ENCODE measurements at places on chromosomes 5 and 9.

DNA sequence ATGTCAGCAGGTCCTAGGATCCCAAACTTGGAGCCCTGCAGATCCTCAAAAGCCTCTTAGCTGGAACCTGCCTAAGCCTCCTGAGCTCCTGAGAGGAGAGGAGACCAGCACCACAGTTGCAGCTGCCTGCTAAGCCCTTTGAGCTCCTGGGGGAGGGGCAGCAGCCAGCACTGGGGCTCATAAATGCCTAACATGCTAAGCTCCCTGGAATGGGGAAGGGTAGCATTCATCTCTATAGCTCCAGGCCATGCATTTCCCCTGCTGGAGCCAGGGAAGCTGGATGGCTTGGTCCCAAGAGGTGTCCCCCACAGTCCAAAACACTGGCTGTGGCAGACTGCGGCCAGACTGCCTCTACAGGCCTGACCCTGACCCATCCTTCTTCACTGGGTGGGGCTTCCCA is 182.7 kb downstream of the KCNN2 start:
- DNase-seq: no peak

DNA sequence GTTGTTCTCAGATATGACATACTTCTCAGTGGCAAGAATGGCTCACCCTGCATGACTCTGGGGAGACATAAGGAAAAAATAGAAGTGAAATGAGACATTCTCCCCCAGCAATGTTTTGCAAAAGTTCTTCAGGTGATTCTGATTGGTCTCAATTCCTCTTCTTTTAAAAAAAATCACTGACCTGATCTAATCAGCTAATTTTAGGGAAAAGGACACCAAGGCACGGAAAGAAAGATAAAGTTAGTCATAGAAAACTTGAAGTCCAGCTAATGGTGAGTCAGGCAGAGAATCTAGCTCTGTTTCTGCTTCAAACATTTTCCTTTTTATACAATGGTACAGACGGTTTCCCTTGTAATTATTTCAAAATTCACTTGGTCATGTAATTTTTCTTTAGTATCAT is 1018.9 kb upstream of the ARRDC3 start:
- no peak for DNase-seq

DNA sequence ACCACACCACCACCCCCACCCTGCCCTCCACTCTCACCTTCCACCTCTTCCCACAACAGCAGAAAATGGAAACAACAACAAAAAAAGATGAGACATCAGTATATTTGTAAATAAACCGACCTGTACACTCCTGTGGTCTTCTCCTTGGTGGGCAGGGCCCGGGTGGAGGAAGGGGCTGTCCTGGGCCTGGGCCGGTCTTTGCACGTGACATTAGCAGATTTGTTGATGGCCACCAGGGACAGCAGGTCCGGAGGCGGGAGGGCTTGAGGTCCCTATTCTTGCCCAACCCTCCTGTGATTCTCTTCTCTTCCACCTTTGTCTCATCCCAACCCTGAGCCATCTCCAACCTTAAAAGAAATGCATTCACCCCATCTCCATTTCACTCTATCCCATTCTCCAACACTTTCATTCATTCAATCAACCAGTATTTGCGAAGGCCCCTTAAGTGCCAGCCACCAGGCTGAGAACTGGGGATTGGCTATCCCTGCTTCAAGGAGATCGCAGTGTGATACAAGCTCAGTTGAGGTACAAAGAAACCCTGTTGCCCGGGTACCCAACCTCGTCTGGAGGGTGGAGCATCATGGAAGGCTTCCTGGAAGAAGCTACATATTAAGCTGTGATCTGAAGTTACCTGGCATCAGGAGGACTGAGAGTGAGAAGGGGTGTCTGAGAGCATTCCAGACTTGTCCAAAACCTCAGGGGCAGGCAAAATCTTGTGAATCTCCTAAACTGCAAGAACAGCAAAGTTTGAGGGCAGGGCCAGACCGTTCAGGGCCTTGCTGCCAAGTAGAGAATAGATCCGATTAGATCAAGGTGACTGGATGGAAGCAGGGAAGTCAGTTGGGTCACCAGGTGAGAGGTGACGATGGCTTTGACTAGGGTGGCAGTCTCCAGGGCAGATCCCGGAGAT is 87.4 kb downstream of the LMX1B start:
- DNase-seq: no peak

DNA sequence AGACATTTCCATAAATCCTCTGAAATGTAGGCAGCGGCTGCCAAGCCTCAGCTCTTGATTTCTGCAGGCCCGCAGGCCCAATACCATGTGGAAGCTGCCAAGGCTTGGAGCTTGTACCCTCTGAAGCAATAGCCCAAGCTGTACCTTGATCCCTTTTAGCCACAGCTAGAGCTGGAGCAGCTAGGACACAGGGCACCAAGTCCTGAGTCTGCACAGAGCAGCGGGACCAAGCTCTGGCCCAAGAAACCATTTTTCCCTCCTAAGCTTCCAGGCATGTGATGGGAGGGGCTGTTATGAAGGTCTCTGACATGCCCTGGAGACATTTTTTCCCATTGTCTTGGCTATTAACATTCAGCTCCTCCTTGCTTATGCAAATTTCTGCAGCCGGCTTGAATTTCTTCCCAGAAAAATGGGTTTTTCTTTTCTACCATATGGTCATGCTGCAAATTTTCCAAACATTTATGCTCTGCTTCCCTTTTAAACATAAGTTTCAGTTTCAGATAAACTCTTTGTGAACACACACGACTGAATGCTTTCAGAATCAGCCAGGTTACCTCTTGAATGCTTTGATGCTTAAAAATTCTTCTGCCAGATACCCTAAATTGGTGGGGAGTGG is 14.4 kb upstream of the ZFR start:
- DNase-seq: no peak

Data from cortex of kidney (tissue), 1 donor.